ENCODE measurements at places on chromosomes 7 and 10. TPM values are rescaled to one million over a fixed set of nuclear protein-coding genes. Genes with fewer than 3 reads are reported as not detected.

LEP gene
- 0.11 TPM for total RNA-seq

TMEM26 gene
- total RNA-seq: 0.29 TPM

LGI1 gene
- not detected for total RNA-seq

COL26A1 gene
- total RNA-seq: not detected

MRPS17 gene
- 8.7 TPM for total RNA-seq

MRLN gene
- total RNA-seq: not detected

RBP3 gene
- total RNA-seq: not detected

ZRANB1 gene
- total RNA-seq: 22.9 TPM

HOXA1 gene
- 0.67 TPM for total RNA-seq

PRSS2 gene
- total RNA-seq: not detected

TRPV6 gene
- total RNA-seq: 1.6 TPM

ZNF37A gene
- 25.8 TPM for total RNA-seq

DNA sequence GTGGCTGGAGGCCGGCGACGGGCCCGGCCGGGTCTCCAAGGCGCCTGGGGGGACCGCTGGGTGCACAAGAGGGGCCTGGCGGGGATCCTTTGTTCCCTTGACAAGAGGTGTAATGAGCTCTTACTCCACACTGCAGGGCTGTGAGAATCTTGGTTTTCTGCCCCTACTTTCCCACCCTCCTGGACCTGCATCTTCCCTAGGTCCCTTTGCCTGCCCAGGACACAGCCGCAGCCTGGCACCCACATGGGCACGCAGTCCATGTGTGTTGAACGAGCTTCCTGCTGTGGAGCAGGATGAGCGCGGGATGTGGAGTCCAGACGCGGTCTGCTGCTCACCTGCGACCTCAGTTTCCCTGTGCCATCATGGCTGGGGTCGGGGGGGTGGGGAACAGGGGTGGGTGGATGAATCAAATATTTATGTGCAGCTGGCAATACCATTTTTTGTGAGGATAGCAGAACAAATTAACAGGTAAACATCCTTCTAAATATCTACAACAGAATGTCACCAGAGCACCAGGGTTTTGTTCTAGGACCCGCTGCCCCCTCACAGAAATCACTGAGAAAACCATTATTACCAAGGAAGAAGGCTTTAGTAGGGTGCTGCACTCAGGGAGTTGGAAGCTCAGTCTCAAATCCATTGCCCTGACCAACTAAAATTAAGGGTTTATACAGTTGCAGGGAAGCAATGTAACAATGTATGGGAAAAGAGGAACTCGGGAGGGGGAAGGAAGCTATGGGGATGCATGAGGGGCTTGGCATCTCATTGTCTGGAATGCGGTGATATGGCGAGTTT lies 474 bp upstream of the NSMCE4A start:
- DNase-seq: no peak

- DNase-seq: no peak
These were observed 132.8 kb downstream of the ELFN1 start for GRCh38 chr7:1802899-1803298.

DNA sequence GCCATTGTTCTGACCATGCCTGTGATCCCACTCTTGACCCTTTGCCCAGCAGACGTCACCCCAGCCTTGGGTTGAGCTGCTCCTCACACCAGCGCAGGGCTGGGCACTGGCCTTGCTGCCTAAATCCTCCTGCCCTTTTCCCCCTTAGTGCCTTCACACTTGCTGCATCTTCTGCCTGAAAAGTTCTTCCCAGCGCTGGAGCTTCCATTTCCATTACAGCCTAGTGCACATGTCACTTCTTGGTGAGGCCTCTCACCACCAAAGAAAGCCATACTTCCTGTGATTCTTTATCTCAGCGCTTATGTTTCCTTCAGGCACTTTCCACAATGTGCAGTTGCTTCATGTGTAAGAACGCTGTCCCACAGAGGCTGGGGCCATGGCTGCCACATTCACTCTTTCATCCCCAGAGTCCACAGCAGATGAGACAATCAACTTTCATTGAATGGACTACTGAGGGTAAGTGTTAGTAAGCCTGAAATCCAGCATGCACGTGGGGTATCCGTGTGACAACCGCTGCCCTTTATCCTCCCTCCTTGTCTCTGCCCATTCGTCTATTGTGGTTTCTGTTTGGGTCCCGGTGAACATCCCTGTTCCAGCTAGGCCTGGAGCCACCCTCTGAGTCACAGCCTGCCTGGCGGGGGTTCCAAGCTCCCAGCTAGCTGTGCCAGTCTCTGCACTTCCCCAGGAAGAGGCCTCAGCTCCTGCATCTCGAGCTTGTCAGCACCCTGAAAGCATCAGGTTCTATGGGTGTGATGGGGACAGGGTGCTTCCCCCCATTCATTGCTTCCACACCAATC lies 37.3 kb downstream of the ADRA2A start:
- no peak for DNase-seq

DNA sequence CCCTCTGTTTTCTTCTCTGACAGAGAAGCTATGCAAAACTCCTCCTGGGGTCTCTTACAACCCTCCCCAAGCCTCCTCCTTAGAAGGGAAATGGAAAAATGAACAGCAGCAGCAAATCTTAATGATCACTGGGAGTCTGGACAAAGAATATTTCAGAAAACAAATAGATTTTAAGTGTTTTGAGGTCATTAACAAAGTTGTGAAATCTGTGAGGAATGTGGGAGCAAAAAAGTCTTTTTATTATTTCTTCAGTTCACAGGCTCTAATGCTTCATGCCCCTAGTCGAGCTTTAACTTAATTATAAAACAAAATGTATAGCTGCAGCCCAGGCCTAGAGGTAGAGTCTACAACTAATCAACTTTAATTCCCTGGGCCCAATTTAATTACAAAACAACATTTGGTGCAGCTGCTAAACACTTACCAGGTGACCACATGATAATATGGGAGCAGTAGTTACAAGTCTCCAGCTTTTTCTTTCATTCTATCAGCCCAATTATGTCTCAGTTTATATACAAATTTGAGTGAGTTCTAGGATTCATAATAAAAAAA lies 293.2 kb downstream of the THSD7A start:
- no peak for DNase-seq

- no peak for DNase-seq
These were observed 47.2 kb downstream of the THNSL1 start for GRCh38 chr10:25063644-25064043.

- no peak for DNase-seq
These were observed 208.3 kb downstream of the USP6NL start for GRCh38 chr10:11403116-11403515.

DNA sequence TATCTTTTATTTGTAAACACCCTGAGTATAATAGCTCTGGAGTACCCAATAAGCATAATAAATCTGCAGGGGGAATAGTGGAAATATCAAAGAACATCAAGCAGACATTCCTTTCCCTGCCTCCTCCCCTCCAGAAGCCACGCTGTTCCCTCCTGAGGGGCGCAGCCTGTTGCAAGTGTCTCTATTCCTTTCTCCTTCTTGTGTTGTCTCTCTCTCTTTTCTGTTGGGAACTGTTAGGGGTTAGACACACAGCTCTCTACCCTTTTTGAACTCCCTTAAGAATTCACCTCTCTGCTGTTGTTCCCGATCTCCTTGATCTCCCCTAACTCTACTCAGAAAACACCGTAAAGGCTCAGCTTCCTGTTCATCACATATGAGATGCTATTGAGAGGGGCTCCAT lies 178.0 kb upstream of the FZD1 start:
- DNase-seq: no peak

DNA sequence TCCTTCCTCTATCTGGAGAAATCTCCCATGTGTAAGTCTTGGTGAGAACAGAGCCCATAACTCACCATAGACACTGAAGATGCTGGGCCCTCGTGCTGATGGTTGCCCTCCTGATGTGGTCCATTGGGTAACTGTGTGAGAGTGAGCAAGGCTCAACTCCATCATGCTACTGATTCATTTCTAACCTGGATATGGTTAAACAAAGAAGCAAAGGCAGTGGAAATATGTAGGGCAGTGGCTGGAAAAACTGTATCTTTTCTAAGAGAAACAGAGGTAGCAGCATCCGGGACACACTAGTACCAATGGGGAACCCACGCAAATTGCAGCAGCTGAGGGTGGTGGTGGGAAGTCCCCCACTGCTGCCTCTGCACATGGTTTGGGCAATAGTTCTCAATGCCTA lies 221.7 kb downstream of the KLF6 start:
- no peak for DNase-seq

- DNase-seq: no peak
These were observed 32.0 kb downstream of the ANTXRL start for GRCh38 chr10:46318799-46319198.

DNA sequence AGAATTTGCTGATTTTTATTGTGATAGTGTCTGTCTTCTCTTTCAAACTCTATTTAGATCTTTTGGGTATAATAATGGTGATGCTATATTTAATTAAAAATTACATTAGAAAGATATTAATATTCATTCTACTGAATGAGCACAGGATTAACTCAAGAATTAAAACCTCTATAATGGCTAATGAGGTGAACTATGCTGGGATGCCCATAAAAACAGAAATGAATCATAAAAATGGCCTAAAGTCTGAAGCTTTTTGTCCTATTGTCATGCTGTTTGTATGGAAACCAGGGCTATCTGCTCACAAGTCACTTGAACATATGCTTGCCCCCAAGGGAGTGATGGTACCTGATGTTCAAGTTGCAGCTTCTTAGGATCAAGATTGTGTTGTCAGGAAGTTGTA lies 76.2 kb upstream of the ICA1 start:
- no peak for DNase-seq

DNA sequence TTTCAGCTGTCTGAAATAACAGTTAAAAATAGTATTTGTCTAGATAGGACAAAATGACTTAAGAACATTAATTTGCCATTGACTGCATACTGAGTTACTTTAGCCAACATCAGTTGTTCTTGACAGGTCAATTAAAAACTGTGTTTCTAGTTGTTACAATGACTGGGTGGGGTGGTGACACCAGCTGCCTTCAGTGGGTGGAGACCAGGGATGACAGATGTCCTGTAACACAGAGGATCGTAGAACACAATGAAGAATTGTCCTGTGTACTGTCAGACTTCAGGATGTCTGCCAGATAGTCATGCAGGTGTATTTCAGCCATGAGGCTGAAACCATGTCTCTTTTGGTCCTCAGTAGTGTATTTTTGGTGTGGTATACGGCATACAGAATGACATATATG lies 24.4 kb downstream of the TRUB1 start:
- DNase-seq: no peak

- DNase-seq: no peak
These were observed 17.0 kb upstream of the LYZL1 start for GRCh38 chr10:29271877-29272276.

DNA sequence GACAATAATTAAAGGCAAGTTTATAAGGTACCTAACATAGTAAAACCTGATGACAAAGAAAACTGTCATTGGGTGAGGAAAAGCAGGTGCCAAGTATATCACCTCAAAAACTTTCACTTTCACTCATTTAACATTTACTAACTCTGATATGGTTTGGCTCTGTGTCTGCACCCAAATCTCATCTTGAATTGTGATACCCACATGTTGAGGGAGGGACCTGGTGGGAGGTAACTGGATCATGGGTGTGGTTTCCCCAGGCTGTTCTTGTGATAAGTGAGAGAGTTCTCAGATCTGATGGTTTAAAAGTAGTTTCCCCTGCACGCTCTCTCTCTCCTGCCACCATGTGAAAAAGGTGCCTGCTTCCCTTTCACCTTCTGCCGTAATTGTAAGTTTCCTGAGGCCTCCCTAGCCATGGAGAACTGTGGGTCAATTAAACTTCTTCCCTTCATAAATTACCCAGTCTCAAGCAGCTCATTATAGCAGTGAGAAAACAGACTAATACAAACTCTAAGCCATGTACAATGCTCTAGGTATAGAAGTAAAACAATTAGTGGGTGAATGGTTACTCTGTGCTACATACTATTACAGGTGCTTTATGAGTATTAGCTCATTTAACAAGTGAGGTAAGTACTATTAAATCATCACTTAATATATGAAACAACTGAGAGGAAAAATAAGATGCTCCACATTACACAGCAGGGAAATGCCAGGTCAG lies 199.0 kb downstream of the CHCHD3 start:
- DNase-seq: no peak

DNA sequence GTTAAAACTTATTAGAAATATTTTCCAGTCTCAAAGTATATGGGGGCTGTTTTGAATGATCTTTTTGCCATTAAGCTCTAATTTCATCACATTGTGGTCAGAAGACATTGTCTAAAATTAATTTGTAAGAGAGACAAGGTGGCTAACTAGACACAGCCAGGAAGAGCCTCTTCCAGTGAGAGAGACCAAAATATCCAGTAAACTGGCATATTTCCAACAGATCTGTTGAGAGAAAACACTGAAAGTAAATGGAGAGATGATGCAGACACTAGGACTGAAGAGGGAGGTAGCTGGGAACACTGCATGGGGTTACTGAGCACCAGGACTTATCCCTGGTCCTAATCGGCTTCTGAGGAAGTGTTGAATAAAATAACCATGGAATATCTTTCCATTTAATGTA lies 101.5 kb upstream of the TAS2R16 start:
- DNase-seq: no peak

- DNase-seq: no peak
These were observed 37.2 kb upstream of the CDH23 start for GRCh38 chr10:71359364-71360046.

GRCh38 chr10:680745-681144 lies 8.7 kb downstream of the DIP2C start:
- no peak for DNase-seq

DNA sequence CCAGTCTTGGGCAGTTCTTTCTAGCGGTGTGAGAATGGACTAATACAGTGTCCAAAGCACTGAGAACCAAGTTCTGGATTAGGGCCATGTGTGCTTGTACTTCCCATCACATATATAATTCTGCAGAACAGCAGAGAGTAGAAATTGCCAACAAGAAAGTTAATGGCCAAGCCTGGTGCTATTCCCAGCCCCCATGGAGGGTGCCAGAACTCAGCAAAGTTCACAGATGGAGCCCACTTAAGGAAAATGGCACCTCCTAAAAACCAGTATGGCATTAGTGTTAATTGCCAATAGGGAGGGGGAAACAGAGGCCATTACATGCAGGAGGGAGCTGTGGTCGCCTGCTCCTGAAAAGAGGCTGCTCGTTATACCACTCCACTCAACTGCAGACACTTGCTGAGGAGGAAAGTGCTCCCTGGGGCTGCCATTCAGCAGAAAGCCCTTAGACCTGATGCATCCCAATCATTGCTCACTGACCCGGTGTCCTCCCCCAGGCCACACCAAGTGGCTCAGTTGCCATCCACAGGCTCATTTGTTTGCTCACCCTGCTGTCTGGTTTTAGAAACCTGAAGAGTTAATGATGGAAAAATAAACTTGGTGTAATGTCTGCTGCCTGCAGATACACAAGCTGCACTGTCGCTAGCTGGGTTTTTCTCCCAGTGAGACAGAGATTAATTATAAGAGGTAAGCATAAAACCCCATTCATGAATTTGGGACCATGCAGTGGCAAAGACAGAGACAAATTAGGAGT lies 280.6 kb downstream of the GFRA1 start:
- no peak for DNase-seq

Data from thyroid gland (tissue), 4 donors.